GOT3 (cell line): ENCODE measurements at places on chromosomes 6 and 20.

GRCh38 chr6:123417535-123417934, 219.2 kb downstream of the TRDN start:
- DNase-seq, result no peak

DNA sequence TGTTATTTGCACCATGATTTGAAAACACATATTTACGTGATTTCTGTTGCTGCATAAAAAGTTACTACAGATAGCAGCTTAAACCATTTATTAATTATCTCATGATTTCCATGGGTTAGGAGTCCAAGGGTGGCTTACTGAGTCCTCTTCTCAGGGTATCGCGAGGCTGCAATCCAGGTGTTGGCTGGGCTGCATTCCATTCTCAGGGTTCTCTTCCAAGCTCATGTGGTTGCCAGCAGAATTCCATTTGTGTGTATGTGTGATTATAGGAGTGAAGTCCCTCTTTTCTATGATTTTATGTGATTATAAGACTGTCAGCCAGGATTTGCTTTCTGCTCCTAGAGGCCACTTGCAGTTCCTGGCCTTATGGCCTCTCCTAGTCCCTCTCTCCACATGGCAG, 135.1 kb downstream of the FAM83B start:
- no peak for DNase-seq

DNA sequence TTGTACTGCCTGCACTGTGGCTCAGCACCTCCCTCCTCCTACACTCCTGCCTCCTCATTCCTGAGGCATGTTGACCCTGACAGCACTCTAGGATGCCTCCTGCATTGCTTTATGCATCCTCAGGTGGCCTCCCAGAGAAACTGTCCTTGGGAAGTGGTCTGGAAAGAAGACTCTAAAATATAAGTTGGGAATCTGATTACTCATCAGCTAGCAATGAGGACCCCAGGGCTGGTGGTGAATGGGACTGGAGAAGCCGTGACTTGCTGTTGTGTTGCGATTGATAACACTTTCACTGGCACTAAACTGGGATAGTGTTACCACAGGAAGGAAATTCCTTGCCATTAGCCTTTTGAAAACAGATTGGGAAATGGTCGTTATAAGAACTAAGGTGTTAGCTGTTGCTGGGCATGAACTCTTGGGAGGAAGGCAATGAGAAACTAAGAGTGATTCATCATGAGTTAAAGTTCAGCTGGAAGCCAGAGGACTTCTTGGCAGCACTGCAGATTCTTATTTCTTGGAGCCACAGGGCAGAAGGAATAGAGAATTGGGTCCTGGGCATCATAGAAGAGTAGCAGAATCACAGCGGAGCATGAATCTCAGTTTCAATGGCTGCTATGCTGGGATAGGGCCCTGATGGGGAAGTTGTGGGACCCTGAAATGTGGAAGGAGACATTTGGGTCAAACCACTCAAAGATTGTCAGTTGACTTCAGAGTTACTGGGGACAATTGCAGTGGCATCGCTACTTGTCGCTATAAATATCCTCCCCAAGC, 10.1 kb upstream of the SIRPD start:
- no peak for DNase-seq

DNA sequence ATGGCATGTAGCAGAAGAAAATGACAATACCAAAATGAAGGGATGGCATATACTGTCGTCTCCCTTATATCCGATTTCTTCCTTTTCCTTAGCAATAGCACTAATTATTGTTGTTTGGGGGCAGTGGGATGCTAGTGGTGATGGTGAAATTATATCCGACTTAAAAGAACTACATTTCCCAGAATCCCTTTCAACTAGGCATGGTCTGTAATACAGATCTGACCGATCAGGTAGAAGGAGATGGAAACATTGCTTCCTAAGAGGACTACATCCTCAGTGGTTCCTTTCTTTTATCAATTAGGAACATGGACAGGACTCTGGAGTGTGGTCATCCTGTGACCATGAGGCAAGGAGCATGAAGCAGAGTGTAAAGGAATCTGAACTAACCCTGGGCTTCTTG, 532.6 kb downstream of the CBLN4 start:
- no peak for DNase-seq

DNA sequence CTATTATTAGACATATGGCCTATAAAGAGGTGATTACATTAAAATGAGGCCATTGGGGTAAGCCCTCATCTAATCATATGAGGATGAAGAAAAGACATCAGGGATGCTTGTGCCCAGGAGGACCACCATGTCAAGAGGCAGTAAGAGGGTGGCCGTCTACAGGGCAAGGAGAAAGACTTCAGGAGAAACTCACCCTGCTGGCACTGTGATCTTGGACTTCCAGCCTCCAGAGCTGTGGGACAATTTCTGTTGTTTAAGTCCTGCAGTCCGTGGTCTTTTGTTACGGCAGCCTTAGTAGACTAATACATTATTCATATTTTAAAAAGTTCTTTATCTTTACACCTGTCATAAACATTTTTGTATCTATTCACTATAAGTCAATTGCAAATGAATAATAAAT, 290.0 kb downstream of the PRL start:
- DNase-seq, result no peak

DNA sequence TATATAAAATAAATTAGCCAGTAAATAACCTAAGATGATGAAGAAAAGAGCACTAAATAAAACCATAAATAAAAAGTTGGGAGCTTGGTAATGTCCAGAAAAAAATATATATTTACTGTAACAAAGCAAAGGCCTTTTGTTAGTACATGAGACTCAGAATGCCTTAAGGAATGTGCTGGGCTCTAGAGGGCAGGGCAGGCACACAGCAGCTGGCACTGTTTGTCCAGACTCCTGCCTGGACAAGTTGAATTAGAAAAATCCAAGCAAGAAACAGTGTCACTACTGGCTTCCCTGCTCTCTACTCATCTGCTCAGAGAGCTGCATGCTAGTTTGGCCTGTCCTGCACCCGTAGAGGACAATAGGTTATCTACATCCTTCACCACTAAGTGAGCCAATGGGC, 8.8 kb downstream of the DEFB129 start:
- no peak for DNase-seq

DNA sequence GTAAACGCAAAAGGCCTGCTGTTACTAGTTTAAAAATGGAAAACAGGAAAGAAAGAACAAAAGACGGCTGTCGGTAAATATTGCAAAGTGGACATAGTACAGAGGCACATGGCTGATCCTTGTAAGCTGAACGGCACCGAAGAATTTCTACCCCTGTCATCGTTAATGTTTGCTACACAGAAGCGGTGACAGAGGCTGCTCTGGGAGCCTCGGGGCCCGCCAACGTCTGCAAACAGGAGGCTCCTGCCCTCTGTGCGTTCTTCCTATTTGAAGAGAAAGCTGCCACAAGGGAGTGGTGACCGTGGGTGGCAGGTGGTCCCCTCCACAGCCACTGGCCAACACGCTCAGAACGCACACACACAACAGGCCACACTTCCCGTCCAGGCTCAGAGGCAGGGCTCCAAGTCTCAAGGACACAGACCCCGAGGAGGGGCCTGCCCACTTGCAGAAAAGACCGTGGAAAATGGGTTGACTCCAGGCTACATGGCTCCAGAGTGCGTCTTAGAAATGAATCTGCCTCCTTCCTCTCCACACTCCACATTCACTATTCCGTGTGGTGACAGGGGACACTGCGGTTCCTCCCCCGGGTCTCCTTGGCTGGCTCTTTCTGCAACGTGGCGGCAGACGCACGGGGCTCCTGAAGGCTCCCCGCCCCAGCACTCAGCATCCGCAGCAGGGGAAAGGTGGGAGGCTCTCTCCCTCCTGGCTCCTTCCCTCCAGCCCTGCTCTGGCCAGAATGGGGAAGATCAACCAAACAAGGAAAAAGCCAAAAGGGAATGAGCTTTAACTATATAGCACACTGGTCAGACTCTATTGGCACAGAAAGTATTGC, 64.5 kb downstream of the GMPR start:
- no peak for DNase-seq
